ENCODE measurements at places on chromosomes 11 and 22.
A peak's percentile ranks its signal among the peaks of the same experiment; 100 is the strongest.

GRCh38 chr22:24523873-24524272 is 28.7 kb downstream of the UPB1 start:
- DNase-seq: no peak

GRCh38 chr11:94279996-94280395 is 24.4 kb upstream of the IZUMO1R start:
- DNase-seq: no peak

DNA sequence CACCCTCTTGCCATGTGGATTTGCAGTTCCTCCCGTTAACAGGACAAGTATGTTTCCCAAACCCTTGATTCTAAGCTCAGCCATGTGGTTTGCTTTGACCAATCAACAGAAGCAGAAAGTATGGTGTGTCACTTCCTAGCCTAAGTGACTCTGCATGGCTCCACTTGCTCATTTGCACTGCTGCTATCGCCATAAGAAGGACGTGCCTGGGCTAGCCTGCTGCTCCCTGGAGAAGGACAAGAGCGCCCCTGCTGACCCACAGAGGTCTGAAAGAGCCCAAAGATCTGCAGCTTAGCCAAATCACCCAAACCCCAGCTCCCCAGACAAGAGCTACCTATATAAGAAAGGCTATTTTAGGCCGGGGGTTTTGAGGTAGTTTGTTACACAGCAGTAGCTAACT is 18.0 kb downstream of the TBRG1 start:
- no peak for DNase-seq

- no peak for DNase-seq
Measured at GRCh38 chr11:19447150-19447566, 206.4 kb upstream of the E2F8 start.

GRCh38 chr22:46233231-46233630 is 16.9 kb downstream of the CDPF1 start:
- DNase-seq: no peak

DNA sequence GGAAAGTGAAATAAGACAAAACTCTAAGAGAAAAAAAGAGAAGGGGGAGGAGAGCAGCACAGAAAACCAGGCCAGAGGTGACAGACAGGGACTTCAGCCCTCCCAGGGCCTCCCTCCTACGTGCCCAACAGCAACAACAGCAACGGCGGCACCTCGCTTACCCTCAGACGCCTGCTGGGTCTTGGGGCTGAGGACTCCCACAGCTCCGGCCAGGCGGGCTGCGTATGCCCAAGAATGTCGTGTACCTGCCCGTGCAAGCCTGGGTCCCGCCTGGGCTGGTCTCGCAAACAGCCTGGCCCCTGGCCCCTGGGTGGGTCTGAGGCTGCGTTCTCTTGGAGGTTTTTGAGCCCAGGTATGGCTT is 30.5 kb downstream of the ARAP1 start:
- DNase-seq: peak; percentile 12

- DNase-seq: no peak
Measured at GRCh38 chr11:13338427-13339069, 61.0 kb downstream of the BMAL1 start.

- no peak for DNase-seq
Measured at GRCh38 chr11:59822989-59823566, 12.5 kb upstream of the MRPL16 start.

DNA sequence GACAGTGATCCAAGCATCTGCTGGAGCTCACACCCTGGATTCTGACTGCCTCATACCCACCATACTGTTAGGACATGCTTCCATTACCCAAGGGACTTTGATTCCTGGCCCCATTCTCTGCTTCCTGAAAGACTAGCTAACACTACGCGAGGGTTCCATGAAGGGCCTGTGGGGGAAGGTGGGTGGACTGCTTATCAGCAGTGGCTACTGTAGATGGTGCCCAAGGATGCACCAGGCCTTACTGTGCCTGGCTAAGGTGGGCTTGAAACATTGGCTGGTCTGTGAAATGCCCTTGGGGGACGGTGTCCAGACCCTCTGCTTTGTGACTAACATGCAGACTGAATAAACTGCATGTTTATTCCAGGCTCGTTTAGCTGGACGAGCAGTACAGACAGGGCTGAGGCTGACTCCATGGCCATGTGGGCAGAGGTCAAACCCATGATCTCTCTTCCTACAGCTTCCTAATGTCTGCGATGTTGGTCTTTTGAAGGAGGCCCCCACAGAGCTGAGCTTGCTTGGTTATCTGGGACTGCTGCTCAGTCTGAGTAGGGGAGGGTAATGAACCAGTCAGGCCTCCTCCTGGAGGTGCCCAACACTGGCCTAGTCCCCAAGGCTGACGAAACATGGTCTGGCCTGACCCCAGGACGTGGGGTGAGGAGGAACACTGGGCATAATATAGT is 48.3 kb upstream of the PHOX2A start:
- no peak for DNase-seq

- DNase-seq: no peak
Measured at GRCh38 chr11:20719821-20720220, 50.4 kb downstream of the NELL1 start.

GRCh38 chr11:130088919-130089673 is 19.4 kb downstream of the APLP2 start:
- no peak for DNase-seq

- no peak for DNase-seq
Measured at GRCh38 chr11:47399860-47400767, 8.3 kb upstream of the SLC39A13 start.

DNA sequence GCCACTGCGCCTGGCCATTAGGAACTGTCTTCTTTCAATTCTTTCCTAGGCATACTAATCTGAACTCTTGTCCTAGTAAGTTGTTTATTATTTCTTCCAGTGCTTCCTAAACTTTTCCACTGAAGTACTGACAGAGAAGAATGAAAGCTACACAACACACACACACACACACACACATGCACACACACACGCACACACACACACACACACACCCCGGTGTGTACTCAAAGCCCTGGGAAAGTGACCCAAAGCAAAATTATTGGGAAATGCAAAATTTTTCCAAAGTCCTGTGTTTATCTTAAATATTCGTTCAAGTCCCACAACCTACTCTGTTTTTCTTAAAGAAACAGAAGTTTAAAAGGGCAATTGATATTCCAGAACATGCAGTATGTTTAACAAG is 19.4 kb upstream of the SIK2 start:
- DNase-seq: no peak

DNA sequence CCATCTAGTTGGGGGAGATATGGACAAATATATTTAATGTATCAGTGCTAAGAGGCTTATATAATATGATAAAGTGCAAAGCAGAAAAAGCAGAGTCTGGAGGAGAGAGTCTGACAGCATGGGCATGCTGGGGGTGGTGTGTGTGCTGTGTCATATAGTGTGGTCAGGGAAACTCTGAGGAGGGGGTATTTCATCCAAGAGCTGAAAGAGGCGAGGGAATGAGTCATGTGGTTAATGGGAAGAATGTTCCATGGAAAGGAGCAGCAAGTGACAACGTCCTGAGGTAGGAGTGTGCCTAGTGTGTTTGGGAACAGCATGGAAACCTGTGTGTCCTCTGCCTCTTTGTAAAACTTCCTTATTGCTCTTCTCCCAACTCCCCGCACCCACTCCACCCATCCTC is 38.0 kb downstream of the EIF3F start:
- DNase-seq: no peak

GRCh38 chr11:83608571-83608970 is 322.4 kb upstream of the CCDC90B start:
- no peak for DNase-seq

DNA sequence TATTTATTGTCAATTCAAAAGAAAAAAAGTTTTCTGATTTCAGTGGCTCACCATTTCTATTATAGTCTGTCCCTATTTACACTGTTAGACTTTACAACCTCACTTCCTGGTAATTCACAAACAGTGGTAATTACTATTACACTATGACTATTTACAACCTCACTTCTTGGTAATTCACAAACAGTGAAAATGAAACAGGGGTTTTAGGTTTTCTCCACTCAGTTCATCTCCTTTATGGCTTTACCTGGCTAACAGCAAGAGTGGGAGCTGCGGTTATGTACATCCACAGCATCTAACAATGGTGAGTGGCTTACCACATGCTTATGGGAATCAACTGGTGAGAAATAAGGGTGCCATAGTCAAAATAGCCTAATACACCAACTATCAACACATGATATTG is 166.4 kb downstream of the CASP12 start:
- DNase-seq: no peak
